ENCODE measurements at places on chromosomes 3 and 15.
A peak's percentile ranks its signal among the peaks of the same experiment; 100 is the strongest.

GRCh38 chr3:71684757-71685386, 40.3 kb downstream of the EIF4E3 start:
- DNase-seq, result no peak

GRCh38 chr15:69525543-69525942, 72.9 kb downstream of the RPLP1 start:
- DNase-seq, result no peak

GRCh38 chr3:22587446-22587845, 615.7 kb upstream of the UBE2E2 start:
- DNase-seq, result no peak

DNA sequence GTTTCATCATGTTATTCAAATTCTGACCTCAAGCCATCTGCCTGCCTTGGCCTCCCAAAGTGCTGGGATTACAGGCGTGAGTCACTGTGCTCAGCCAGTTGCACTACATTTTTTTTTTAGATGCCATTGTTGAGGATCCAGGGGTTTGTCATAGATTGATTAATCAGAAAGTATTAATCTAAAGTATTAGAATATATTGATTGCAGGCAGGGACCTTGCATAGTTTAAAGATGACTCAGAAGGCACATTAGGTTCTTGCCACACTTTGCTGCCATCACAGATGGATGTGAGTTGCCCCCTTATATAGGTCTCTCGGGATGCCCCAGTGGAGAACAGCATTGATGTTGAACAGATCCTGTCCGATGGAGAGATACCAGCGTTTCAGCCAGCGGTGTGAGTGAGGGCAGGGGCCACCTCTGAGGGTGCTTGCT, 41.1 kb downstream of the IGF1R start:
- DNase-seq, result no peak

- no peak for DNase-seq
These were observed 46.1 kb downstream of the CMTM6 start for GRCh38 chr3:32456429-32457130.

- no peak for DNase-seq
These were observed 94.9 kb downstream of the AKAP13 start for GRCh38 chr15:85475317-85475701.

DNA sequence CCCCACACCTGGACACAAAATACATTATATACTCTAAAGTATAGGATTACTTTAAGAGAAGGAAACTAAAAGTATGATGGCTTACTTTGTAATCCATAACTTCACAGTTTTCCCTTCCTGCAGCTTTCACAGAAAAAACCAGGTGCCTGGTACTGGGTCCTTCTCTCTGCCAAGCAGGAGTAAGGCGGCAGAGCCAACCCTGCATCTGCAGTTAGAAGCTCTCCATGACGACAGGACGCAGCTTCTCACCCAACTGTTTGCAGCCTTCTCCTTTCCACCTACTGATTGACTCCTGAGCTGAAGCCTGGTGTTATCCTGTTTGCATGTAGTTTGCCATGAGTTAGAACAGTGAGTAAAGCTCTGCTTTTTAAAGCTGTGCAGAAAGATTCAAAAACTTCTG, 6.7 kb downstream of the MRAS start:
- no peak for DNase-seq

DNA sequence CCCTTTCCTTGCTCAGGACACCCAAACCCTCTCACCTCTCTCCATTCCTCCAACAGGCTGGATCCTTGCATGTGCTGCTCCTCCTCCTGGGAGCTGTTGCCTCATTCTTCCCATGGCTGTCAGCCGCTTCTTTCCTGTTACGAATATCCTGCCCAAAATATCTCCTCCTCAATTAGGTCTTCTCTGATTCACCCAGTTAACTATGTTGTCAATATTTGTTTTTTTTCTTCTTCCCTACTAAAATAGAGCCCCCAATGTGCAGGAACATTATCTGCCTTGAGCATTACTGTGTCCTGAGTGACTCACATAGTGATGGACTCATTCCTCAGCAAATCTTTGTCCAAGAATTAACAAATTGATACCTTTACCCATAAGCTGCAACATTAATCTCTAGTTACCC, 357.2 kb downstream of the CLSTN2 start:
- no peak for DNase-seq

DNA sequence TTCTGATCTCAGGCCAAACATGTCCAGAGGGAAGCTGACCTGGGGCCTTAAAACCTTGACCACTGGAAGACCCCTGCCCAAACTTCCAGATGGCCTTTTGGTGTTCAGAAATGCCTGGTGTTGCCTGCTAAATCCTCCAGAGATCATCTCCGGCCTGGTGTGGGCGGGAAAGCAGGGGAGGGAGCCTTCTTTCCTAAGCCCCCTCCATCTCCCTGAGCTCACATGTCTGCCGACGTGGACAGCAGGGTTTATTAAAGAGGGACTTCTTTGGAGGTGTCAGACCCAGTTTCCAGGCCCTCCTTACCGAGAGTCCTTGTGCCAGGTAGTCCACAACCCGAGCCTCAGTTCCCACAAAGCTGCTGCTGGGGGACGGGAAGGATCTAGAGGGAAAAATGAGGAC, 55.9 kb upstream of the SLC6A1 start:
- DNase-seq, result no peak

DNA sequence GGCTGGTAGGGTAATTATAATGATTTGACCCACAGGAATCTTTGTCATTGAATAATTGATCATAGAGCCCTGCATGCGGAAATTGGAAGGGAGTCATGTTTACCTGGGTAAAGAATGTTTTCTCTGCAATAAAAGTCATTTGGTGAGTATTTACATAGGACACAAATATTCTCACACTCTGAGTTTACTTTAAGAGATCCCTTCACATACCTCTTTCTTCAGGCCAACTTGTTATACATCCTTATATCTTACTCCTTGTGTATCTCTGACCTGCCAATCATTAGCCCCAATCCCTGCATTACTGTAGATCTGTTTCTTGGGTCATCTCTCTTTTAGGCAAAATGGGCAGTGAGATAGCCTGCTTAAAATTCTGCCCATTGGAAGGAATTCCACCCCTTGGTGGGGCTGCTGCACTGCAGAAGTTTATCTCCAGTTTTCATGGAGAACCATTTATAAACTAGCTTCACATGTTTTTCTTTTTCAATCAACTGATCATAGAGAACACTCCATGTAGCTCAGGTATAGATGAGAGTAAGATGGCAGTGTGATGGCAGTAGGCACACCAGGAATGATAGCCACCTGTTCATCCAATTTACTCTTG, 46.2 kb downstream of the ILDR1 start:
- DNase-seq, result no peak

DNA sequence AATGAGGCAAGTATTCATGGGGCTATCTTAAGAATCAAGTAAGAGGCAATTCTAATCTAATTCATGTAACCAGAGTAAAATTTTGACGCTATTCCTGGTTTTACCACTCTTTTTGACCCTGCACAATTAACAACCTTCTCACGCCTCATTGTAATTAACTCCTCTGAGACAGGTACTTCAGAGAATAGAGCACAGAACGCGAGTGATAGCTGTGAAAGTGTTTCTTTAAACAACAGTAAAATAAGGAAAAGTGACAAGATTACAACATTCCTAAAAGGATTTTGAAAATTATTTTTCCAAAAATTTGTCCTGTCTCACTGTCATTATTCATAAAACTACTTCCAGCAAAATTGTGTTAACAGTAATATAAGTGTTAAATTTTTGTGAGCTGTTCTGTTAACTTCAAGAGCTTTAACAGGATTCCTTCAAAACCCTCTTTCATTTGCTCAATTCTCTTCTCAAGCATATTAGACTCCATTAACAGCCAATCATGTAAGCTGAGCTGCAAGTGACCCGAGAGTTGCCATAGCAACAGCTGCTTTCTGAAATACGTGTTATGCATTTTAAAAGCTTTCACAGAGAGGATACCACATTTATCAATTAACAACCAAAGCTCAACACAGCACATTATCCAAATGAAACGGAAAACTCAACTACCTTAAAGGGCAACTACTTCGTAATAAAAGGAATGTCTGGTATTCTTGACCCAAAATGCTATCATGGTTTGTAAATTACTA, 93.1 kb downstream of the STAG1 start:
- peak; percentile 40 for DNase-seq

DNA sequence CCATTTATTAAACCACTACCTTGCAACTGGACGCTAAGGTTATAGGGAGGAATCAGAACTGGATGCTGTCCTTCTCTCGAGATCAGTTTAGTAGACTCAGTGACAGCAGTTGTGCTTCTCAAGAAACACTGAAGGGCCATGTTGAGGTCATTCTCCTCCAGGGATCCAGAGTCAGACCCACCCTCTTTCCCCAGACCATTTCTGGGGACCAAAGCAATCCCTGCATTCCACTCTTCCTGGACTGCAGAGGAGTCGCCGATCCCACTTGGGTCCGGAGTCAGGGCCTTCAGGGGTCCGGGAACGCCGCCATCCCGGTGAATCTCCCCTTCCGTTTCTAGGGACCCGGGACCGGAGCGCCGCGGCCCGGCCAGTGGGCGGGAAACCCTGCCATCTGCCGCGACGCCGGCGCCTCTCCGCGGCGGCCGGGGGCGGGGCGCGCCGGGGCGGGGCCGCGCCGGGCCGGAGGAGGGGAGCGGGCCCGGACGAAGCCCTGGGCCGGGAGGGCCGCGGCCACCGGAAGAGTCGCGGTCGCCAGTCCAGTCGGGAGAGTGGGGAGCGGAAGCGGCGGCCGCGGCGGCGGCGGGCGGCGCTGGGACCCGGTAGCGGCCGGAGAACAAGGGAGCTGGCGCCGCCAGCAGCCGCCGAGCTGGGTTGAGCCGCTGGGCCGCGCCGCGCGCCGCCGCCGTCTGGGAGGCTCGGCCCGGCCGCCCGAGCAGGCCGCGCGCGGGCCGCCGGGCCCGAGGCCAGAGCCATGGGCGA, at the start of gene DVL3:
TSS of gene DVL3 (plus strand) at position 493 of the 759 bp plus-strand sequence. CDS start at position 752, 259 bp downstream.
- DNase-seq, result no peak

GRCh38 chr3:150867434-150867833, 37.8 kb downstream of the MINDY4B start:
- no peak for DNase-seq

- no peak for DNase-seq
These were observed 249.5 kb upstream of the TRIM42 start for GRCh38 chr3:140428380-140428779.

DNA sequence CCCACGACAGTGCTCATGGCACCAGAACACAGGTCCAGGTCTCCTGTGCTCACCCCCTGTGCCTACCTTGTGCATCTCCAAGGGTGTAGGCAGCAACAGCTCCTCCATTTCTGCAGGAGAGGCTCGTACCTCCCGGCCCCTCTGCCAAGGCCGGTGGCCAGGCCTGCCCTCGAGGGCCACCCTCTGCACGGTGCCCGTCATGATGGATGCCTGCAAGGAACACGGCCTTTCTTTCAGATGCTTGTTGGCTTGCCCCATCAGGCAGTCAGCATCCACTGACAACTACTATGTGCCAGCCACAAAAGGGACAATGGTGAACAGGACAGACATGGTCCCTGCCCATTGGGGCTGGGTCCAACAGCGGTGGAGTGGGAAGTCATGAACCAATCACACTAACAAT, 43.8 kb downstream of the GRIP2 start:
- no peak for DNase-seq

DNA sequence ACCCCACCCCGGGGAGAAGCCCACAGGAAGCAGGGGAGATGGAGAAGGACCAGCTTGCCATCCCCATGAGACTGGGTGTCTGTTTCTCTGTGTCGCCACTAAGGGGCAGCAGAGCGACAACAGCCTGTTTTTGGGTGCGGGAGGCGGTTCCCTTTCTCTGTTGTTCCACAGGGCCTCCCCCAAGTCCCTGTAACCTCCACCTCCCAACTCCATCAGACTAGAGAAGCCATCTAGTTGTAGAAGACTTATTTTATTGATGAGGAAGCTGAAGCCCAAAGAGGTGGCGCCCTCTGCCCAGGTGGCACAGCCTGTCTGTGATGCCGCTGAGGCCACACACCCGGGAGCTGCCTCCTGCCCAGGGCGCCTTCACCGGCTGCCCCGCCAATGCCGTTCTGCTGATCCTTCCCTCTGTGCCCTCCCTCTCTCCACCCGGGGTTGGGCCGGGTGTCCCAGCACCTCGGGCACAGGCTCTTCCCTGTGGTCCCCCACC, 3.9 kb upstream of the CCDC9B start:
- no peak for DNase-seq

- DNase-seq, result no peak
These were observed 208.8 kb upstream of the IGF1R start for GRCh38 chr15:98439523-98439942.

DNA sequence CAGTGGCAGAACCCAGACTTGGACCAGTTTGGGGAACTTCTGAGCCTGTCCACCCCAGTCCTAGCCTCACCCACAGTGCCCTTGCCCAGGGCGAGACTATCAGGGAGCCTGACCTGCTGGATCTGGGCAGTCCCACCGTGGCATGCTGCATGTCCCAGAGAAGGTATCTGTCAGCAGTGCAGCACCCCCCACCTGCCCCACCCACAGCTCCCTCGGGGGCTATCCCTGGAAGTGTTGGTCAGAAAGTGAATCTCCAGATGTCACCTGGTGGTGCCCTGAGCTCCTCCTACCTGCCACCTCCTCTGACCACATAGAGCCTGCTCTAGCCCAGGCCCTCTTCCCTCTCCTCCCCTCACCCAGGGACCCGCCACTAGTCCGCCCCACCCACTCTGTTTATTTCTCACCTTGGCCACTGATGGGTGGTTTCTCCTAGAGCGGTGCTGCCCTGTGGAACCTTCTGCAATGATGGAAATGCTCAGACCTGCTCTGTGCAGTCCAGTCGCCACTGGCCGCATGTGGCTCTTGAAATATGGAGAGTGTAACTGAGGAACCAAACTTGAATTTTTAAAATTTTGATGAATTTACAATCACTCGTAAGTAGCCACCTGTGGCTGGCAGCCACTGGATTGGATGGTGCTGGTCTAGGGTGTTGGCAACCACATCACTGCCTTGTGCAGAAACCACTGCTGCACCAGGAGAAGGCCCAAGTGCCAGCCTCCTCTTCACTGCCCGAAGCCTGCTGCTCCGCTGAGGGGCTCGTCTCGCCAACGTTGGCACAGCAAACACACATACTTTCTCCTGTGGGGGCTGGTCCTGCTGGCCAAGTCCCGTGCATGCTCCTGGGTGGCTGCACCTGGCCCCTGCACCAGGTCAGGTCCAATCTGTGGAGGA, 13.1 kb downstream of the HDAC11 start:
- DNase-seq, result no peak

GRCh38 chr3:190485830-190486532, 27.9 kb upstream of the IL1RAP start:
- no peak for DNase-seq

DNA sequence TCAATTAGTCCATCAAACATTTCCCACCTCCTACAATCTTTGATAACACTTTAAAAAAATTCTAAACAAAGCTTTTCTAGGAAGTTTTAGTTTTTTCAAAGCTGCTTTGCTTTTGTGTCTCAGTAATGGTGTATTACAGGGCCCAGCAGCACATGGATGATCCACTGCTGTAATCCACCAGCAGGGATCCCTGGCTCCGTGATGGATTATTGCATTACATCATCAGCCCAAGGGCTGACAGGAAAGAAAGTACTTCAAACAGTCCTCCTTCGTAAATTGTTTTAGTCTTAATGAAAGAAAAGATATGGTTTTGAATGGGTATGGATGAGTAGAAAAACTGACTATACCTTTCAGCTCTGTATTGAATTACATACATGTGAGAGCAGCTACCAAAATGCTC, 688.9 kb upstream of the NAALADL2 start:
- no peak for DNase-seq

GRCh38 chr3:124264346-124264745, 272.4 kb upstream of the ROPN1 start:
- DNase-seq, result no peak

- no peak for DNase-seq
These were observed 100.0 kb upstream of the C3orf80 start for GRCh38 chr3:160125258-160125657.

All from right renal cortex interstitium (tissue), 3 donors.